ENCODE measurements at places on chromosomes 16 and 17. TPM values are rescaled to one million over a fixed set of nuclear protein-coding genes. Genes with fewer than 3 reads are reported as not detected.

MFSD6L gene
- total RNA-seq = not detected

SCNN1G gene
- not detected for total RNA-seq

DNA sequence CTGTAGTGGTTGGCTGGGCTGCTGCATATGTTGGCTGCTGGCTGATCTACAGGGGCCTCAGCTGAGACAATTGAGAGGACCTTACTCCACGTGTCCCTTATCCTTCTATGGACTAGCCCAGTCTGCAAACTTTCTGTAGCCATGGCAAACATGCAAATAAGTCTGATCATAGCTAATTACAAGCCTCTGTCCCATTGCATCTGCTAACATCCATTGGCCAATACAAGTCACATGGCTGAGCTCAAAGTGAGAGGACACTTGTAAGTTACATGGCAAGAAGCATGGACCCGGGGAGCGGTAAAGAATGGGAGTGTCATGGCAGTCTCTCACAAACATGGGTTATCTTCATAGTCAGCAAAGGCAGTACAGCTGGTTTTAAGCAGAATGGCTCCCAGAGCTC is 11.6 kb upstream of the IL4R start:
- no peak for DNase-seq

- no peak for DNase-seq
Measured at GRCh38 chr16:88959022-88959421, 18.0 kb downstream of the CBFA2T3 start.

- no peak for DNase-seq
Measured at GRCh38 chr17:50697663-50698272, 9.9 kb downstream of the ANKRD40 start.

NXN gene
- total RNA-seq = 14.3 TPM

DNA sequence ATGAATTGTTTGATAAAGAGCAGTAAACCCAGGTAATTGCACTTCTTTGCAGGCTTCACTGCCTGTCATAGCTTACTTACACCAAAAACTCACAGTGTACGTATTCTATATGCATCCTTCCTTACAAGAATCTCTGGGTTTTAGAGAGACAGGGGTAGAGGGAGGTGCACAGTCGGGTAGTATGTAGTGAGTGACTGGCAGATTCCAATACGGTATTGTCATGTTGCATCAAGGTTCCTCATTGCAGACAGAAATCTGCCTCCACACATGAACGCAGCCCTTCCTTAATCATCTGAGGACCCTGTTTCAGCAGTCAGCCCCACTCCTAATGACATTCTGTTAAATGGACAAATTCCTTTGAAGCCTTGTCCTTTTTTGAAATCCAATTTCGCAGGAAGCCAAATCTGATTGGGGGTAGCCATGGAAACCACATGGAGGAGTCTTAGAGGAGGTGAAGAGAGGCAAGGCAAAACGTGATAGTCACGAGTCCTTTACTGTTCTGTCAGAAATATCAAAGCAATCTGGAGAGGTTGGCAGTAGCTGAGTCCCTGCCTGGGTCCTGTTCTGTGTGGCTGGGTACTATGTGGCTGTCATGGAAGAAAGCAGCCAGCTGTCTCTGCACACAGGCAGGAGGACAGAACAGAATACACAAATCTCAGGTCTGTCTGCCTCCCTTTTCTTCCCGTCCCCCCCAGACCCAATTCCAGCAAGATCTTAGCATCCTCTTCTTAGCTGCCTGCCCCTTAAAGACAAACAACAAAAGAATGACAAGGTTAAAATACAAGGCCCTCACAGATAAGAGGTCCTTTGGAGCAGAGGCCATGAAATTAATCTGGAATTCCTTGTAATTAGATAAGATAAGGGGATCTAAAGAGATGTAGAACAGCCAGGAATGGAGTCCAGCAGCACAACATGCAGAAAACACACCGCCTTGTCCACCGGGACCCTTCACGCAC is 3.1 kb upstream of the SKAP1 start:
- DNase-seq = no peak

DNA sequence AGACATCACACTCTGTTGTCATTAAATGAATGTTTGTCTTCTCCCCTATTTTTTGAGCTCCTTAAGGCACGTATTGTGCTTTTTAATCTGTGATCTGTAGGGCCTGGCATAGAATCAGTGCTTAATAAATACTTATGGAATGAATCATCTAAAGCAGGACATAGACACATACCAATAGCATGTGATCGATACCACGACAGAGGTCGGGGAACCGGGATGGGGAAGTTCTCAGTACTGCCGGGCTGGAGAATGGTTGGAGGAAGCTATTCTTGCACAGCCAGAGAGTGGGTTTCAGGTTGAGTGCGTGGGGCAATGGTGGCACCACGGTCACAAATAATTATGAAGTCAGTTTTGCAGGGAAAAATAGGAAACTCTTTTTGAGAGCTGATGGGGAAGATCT is 26.8 kb downstream of the NLRP1 start:
- DNase-seq = no peak

TBX6 gene
- total RNA-seq = 0.57 TPM

DNA sequence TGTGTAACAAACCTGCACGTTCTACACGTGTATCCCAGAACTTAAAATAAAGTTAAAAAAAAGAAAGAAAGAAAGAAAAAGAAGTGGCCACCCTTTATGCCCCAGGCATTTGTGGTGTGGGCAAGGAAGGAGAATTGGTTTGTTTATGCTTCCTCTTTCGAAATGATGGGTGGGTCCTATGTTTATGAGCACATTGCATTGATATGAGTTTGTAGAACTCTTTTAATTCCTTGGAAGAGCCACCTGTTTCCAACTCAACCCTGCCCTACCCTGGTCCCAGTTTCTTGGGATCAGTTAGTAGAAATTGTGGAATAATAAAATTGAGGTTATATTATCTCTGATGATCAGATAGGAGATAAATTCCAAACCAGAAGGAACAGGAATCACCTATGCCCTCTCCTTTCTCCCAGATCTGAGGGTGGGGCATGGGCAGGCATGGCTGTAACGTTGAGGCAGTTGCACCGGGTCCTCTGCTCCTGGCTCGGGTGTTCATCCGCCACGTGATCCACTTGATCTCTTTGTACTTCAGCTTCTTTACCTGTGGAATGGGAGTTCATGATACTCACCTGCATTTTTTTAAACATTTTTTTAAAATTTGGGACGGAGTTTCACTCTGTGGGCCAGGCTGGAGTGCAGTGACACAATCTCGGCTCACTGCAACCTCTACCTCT is 15.9 kb downstream of the CHAD start:
- no peak for DNase-seq
